ENCODE measurements at places on chromosomes 13 and 19.

GRCh38 chr13:31011193-31011860, 78.9 kb downstream of the TEX26 start:
- no peak for DNase-seq

- DNase-seq, result no peak
Observed at GRCh38 chr13:30690282-30691188, 44.8 kb upstream of the ALOX5AP start.

DNA sequence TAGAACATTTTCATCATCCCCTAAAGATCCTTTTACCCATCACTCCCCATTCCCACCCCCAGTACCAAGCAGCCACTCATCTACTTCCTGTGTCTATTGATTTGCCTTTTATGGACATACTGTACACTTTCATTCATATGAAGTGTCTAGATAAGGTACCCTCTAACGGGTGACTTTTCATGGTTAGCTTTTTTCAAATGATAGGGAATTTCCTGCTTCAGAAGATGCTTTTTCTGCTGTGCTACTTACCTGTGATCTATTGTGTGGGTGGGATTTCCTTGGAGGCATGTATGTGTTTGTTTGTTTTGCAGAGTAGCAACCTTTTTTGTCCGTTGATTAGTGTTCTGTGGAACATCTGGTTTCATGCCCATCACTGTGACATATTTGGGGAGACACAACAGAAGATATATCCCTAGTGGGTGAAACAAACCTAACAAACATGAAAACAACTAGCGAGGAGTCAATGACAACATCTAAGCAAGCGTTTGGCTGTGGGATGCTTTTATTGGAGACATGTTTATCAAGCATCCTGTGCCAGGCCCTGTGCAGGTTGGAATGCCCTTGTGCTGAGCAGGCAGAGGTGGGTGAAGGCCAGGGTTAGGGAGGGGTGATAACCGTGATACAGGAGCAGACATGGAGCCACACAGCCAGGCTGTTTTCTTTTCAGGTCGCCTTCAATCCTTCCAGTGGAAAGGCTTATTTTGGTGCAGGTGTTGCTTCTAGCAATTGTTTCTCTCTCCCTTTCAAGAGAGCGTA, 17.6 kb downstream of the SPINT2 start:
- DNase-seq, result no peak

GRCh38 chr13:33236021-33236420, 49.5 kb downstream of the STARD13 start:
- no peak for DNase-seq

DNA sequence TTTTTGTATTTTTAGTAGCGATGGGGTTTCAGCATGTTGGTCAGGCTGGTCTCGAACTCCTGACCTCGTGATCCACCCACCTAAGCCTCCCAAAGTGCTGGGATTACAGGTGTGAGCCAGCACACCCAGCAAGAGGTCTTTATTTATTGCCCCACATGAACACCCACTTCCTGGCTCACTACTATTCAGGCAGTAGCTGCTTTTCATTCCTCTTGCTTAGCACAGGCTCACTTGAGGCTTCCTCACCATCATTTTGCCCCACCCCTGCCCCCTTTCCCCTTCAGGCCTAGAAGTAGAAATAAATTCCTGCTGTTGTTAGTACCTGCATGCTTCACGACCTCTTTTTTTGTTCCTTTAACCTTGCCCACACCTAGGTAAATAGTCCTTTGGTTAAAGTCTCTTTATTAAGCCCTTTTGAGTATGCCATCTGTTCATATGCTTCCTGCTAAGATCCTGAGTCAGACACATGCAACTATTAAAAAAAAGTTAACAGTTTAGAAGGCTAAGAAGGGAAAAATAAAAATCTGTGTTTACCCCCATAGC, 33.5 kb upstream of the ITM2B start:
- DNase-seq, result no peak

DNA sequence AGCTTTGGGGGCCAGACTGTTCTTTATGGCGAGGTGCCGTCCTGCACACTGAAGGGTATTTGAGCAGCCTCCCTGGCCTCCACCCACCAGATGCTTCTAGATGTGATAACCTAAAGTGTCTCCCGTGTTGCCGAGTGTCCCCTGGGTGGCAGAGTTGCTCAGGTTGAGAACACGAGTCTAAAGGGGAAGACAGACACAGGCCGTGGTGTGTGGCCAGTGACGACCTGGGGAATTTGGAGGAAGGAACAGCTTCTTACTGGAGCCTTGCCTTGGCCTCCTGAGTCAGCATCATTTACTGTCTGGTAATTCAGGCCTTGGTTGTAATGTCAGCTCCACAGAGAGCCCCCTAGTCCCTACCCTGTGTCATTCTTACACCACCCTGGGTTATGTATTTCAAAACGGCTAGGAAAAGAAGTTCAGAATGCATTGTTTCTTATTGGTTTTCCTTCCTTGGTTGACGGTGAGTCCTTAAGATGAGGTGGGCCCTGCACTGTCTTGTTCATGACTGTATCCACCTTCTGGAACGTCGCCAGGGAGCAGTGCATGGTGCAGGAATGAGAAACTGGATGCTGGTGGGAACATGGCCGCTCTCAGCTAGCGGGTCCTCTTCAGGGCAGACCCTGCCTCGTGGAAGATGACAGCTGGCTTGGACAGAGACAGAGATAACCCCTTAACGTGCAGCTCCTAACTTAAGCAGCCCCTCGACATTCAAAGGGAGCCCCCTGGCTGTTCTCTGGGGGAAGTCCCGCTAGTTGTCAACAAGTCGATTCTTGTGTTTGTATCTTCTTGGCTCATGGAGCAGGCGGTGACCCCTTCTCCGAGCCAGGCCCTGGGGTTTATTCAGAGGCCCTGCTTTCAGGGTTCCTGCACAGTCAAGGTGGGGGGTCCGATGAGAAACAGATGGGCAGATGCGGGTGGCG, 7.2 kb downstream of the SIN3B start:
- DNase-seq, result no peak

DNA sequence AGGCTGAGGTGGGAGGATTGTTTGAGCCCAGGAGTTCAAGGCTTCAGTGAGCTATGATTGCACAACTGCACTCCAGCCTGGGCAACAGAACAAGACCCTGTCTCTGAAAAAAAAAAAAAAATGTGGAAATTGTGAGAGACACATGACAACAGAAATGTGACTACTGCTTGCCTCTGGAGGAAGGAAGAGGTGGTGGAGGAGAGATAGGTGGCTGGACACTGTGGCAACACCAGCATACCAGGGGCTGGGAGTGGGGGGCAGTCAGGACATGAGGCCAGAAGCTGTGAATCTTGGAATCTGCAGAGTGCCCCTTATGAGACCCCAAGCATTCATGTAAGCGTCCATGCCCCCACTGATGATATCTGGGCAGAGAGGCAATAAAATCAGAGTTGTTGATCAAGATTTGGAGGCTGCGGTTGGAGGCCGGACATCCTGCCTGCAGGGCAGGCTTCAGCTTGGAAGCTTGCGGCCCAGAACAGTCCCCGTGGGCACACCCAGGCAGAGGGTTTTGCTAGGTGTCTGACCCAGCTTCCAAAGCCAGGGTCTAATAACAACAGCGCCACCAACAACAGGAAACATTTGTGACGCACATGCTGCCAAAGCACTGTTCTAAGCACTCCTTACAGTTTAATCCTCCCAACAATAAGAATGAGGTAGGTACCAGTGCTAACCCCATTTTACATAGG, 16.9 kb downstream of the FAM187B start:
- peak; percentile 45 for DNase-seq

DNA sequence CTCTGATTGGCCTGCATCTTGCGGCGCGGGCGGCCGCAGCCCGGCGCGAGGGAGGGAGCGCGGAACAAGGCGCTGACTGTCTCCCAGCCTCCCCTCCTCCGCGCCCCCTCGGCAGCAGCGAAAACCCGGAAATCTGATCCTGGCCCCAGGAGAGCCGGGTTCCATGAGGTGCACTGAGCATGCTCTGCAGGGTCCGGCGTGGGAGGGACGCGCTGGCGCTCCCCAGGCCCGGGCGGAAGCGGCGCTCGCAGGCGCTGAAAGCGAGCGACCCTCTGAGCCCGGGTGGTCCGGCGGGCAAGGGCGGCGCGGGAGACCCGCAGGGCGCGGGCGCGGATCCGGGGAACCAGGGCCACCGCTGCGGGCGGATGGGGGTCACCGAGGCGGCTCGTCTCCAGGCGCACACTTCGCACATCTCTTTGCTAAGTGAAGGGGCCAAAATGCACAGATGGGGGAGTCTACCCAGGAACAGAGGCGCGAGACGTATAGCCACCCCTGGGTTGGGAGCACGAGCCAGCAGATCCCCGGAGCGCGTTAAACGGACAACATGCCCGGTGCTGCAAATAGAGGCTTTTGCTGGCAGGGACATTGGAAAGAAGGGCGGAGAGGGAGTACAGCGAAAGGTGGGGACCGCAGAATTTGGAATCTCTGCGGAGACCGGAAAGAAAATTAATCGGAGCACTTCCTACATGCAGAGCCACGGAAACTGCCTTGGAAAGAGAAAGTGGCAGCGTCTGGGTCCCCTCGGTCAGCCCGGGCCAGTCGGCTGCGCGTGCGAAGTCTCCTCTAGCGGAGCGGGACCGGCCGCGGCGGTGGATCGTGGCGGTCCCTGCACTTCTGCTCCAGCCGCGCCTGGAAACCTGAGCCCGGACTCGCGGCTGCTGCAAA, 510 bp upstream of the PCDH9 start:
- DNase-seq, result peak; percentile 66

- DNase-seq, result no peak
Observed at GRCh38 chr19:22526661-22527272, 104.6 kb upstream of the ZNF98 start.

DNA sequence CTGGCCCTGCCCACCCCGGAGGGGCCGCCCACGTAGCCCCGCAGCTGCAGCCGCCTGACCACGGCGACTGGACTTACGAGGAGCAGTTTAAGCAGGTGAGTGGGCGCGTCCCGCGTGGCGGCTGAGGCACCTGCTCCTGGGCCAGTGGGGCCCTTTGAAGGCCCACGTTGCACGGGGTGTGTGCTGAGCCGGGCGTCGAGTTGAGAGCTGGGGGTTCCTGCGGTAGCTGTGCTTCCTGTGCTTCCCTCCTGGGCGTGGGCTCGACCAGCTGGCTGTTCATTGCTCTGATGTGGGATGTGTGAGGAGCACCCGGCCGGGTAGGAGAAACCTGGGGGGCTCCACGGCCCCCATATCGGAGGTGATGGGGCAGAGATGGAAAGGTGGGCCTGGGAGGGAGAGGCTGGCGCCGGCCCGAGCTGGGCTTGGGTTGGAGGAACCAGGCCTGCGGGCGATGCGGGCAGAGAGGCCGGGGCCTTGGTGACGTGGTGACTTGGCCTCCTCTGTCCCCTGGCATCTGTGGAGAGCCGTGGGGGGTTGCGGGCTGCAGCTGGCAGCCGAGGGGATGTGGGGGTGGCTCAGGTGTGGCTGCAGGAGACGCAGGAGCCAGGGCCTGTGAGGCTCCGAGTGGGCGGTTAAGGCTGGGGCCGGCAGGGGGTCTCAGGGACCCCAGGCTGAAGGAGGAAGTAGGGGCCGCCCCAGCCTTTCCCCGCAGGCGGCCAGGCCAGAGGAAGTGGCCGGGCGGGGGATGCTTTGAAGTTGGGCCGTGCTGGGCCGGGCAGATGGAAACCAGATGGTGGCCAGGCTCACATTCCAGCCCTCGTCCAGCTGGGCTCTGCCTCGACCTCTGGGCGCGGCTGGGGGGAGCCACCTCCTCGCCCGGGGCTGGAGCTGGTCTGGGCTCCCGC, 7.1 kb downstream of the ARID3A start:
- DNase-seq, result no peak

DNA sequence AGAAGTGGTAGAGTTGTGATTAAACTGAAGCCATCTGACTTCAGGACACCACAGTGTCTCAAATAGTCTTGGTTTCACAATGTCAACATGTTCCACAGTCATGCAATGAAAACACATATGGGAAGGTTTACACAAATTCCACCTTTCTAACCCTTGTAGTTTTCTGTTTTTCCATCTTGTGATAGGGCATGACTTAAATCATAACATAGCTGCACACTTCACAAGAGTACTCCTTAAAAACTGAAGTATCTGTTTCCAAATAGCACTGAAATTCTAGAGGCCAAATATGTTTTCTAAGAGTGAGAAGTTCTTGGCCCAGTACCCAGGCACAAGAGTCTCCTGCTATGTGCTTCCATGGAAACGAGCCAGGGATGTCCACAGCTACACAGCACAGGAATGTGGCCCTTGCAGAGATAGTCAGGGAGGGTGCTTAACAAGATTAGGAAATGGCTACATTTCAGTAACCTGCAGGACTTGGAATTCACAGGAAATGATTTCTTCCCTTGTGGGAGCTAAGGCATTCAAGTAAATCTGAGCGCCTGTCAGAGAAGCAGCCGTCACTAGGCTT, 269.1 kb downstream of the NDFIP2 start:
- DNase-seq, result no peak

DNA sequence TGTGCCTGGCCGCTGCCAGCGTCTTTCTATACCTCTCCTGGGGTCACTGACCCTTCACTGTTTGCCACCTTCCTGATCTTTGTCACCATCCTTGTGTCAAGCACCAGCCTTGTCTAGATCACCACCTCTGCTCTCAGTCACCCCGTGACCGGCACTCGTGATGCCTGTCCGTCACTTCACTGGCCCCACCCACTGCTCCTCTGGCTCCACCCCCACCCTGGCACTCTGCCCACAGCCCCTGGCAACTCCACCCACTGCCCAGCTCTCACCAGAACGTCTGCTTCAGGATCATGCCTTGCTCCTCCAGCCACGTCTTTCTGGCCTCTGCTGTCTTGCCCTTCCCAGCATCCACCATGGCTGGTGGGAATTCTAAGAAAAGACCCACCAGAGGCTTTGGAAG, 24.8 kb upstream of the PLA2G4C start:
- DNase-seq, result no peak

DNA sequence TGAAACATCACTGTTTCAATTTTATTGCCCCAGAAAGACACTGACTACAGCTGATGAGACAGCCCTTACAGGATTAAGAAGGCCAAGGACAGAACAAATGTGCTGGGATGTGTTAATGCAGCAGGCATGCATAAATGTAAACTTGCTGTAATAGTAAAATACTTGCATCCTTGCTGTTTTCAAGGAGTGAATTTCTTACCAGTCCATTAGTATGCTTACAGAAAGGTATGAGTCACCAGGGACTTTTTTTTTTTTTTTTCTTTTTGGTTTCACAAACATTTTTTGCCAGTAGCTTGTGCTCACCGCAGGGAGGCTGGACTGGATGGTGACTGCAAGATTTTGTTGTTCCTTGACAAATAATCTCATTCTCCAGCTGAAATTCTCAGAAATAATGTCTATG, 55.1 kb downstream of the GPR180 start:
- DNase-seq, result no peak

- DNase-seq, result no peak
Observed at GRCh38 chr19:51594774-51595109, 23.7 kb downstream of the ZNF175 start.

DNA sequence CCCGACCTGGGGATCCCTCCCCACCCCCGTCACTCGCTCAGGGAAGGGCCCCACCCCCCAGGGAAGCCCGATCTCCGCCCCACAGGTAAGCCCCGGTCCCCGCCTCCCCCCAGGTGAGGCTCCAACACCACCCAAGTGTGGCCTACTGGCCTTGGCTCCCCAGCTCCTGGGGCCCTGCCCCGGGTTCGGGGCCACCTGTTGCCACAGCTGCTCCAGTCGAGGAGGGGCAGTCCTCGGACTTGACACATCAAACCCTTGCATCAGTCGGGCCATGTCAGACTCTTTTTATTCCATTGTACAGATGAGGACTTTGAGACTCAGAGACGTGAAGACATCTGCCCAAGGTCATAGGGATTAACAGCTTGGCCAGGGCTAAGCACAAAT, 512 bp downstream of the CC2D1A start:
- no peak for DNase-seq

- no peak for DNase-seq
Observed at GRCh38 chr19:13623716-13624710, 117.7 kb upstream of the CACNA1A start.
